KBM-7 (cell line): ENCODE measurements at places on chromosomes 1 and 21.

DNA sequence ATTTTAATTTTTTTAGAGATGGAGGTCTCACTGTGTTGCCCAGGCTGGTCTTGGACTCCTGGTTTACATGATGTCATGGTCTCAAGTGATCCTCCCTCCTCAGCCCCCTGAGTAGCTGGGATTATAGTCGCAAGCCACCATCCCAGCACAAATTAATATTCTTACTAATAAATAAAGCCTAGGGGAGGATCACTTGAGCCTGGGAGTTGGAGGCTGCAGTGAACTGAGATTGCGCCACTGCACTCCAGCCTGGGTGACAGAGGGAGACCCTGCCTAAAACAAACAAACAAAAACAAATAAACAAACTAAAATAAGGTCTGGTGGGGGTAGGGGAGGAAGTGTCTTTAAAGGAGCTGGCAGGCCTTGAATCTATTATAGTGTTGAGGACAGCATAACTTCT, 8.7 kb upstream of the GADD45A start:
- no peak for DNase-seq

DNA sequence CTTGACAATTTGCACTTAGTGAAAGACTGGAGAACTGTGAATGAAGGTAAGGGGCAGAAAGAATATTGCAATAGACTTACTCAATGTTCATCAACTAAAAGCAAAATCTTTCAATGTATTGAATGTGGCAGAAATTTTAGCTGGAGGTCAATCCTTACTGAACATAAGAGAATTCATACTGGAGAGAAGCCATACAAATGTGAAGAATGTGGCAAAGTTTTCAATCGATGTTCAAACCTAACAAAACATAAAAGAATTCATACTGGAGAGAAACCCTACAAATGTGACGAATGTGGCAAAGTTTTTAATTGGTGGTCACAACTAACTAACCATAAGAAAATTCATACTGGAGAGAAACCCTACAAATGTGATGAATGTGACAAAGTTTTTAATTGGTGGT, 80.7 kb downstream of the JMJD4 start:
- DNase-seq: peak; percentile 8

DNA sequence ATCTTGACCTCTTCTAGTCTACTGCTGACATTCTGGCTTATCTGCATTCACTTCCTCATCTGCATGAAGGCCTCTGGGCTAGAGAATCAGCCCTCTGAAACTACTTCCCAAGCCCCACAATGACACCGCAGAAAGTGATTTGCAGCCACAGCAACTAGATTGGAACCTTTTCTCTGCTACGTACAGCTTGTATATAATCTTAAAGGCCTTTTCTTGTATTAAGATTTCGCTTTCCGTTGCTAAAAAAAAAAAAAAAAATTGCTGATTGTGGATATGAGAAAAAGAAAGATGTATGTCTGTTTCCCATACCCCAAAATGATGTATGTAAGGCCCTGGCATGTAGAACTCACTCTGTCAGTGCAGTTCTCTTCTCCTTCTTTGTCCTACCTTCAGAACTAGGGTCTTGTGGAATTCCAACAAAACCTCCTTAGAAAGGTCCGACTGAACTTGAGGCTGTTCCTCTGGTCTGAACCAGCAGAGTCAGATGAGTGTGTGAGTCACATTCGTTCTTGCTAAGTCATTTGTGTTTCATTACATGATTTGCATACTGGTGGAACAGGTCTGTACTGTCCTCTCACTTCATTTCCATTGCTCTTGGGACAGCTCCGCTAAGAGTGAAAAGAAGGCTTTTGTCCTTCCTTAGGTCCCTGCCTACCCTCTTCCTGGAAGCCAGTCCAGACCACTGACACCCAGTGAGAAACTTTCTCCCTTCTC, 62.7 kb downstream of the PLPP3 start:
- DNase-seq: peak; percentile 28

- no peak for DNase-seq
These were observed 4.1 kb downstream of the L1TD1 start for GRCh38 chr1:62198781-62199125.

DNA sequence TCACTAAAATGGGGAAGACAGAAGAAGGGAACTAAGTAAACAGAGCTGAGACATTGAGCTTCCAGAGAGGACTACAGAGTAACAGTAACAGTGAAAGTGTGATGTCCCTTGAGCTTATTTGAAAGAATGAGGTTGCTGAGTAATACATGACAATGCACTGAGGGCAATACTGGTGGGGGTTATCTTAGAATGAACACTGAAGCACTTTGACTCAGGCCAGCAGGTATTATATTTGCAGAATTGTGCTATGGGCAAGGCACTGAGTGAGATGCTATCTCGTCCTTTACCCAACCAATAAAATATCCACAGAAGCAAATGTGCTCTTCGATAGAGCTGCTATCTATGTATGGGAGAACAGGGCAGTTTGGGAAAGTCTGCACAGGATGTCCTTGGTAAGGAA, 133.2 kb downstream of the DISP1 start:
- DNase-seq: no peak

GRCh38 chr1:231733672-231734071, 107.1 kb downstream of the DISC1 start:
- no peak for DNase-seq

GRCh38 chr1:100928128-100928527, 32.2 kb downstream of the SLC30A7 start:
- DNase-seq: no peak

DNA sequence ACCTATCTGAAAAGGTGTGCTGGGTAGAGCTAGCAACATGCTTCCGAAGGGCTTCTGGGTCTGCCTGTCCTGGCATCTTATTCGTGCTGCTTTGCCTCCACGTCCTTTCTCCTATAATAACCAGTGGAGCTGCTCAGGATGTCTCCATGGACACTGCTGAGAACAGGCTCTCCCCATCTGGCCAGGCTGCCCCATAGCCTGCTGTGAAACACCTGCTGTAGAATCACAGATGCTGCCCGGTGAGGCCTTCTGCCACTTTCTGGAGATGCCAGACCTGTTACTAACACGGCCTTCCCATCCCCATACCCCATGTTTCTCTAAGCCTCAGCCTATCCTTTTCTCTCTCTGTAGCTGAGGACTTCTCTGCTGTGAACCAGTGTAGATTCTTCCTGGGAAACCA, 120.5 kb downstream of the IER5 start:
- DNase-seq: no peak

GRCh38 chr21:26273686-26274313, 103.2 kb upstream of the APP start:
- no peak for DNase-seq

DNA sequence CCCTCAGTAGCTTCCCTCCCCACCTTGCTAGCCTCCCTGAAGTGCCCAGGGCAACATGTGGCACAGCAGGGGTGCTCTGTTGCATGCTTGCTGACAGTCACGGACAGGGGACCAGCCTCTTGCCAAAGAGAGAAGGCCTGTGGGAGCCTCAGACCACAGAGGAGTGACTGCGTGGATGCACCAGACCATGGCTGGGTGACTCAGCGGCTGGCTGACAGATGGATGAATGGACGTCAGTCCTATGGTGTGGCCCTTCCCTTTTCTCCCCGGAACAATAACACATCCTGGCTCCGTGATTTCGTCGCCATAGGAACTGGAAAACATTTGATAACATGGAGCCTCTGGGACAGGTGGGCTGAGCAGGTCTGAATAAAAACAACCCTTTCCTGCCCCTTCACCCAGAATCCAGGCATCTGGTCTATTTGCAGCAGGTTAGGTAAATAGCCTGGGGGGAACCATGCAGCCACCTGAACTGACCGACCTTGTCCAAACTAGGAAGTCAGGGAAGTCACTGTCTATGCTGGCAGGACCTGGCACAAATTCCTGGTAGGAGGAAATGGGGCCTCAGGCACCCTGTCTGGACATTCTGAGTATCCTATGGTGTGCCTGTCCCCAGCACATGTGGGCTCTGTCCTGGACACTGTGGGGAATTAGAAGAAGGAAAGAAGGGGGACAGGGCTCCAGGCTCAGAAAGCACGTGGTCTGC, 53.3 kb downstream of the NENF start:
- peak; percentile 77 for DNase-seq

DNA sequence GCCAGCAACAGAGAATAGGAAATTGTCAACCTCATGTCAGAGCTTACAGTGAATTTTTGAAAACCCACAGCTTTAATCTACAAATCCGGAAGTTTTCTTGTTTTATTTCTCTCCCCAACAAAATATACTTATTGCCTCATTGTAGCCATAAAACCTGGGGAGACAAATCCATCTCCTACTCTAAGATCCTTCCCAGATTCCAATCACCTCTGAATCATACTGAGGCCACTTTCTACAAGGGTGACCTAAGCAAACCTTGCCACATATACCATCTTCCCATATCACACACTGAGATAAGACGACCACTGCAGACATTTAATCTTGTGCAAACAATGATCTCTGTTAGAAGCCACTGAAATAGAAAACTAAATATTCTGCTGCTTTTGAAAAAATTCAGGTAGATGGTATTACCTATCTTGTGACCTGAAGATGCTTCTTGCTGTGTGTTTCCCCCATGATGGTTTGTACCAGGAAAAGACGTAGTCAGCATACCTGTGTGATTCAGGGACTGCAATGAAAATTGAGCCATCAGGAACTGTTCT, 171.5 kb upstream of the DUSP10 start:
- no peak for DNase-seq

DNA sequence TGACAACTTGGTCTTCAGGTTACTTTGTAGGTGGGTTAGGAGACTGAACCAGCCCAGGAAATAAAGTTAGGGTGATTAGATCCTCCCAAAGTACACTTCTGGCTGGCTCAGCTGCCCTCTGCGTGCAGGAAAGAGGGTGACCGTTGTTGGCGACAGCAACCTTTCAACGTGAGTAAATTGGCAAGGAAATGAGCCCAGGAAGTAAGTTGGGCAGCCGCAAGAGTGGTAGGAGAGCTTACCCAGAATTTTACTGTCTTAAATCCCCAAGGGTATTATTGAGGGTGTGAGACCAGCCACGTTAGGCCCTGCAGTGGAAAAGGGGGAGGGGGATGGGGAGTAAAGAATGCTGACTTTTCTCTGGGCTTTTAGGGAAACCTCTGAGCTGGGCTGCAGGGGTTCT, 1.6 kb downstream of the TENT5C start:
- peak; percentile 66 for DNase-seq

DNA sequence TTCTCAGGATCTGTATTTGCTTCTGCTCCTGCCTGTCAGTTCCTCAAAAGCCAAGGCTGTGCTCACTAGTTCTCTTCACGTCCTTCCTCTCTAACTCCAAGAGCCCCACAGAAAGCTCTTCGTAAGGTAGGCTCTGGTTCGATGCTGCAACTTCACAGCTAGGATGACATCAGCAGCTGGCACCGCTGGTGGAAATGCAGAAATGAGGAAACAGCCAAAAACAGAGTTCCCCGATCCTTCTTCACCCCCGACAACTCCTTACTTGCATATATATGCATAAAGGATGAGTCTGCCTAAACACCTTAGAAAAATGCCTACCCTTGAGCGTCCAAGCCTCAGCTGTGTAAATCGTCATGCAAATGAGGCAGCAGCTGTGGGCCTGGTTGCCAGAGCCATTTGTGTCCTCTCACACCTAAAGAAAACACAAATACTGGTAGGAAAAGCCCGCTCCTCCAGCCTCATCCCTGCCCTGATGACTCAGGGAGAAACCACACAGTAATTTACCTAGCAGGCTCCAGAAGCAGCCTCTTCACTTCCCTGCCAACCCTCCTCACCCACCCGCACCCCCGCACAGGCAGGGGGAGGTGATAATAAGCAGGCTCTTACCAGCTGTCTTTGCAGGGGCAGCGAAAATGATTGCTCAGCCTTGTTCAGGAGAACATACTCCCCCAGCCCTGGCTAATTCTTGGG, 28.2 kb downstream of the BATF3 start:
- peak; percentile 92 for DNase-seq

DNA sequence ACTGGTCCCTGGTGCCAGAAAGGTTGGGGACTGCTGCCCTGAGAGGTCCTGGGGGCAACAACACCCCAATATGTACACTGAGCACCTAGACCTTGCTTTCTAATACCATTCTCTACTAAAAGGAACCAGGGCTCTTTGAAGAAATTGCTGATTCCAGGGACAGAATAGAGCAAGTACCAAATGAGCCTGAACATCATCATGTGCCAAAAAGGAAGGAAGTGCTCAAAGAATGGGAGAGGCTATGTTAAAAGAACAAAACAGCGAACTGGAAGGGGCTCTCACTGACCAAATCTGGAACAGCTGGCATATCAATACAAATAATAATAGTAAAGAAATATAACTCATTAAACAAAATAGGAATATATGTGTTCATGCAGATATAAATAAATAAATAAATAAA, 50.8 kb downstream of the PIK3R3 start:
- no peak for DNase-seq

DNA sequence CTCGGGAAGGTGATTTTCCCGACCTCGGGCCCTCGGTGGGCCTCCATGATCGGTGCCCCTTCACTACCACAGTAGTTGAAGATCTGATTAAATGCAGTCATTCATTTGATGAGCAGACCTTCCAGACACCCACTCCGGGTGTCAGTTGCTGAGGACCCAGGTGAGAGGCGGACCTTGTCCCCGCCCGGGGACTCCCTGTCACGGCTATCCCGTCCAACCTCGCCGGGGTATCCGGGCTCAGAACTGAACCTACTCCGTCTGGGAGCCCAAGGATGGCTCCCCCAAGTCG, 22.6 kb downstream of the RNU1-3 start:
- DNase-seq: no peak

GRCh38 chr1:184698016-184698415, 56.6 kb downstream of the EDEM3 start:
- no peak for DNase-seq

GRCh38 chr1:37448691-37449417, 25.5 kb upstream of the ZC3H12A start:
- DNase-seq: no peak

- no peak for DNase-seq
These were observed 4.4 kb downstream of the HPCA start for GRCh38 chr1:32890516-32891240.

DNA sequence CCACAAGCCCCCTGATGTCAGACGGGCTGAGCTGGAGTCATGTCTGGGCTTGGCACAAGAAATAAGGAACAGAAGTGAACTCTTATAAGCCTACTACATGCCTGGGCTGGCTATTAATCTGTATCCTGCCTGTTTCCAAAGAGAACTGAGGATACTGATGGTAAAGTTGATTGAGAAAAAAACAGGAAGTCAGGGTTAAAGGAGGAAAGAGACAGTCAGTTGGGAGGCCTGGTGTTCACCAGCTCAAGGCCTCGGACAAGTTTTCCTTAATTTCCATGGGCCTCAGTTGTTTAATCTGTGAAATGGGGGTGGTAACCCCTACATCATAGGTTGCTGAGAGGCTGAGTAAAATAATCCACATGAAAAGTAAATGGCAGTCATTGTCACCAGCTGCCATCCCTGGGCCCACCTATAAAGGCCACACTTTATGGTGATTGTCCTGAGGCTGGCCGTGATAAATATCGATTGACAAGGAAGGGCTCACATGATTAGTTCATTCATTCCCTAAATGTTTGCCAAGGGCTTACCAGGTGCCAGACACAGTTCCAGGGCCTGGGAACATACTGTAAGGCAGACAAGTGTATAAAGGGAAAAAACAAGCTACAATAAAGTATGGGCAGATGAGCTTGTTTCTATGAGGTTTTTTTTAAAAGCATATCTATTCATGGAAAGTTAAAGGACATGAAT, 2.8 kb downstream of the ALDH4A1 start:
- DNase-seq: peak; percentile 53
